ENCODE measurements at places on chromosomes 4 and X.

- no peak for DNase-seq
Observed at GRCh38 chrX:139811942-139812629, 104.1 kb upstream of the MCF2 start.

DNA sequence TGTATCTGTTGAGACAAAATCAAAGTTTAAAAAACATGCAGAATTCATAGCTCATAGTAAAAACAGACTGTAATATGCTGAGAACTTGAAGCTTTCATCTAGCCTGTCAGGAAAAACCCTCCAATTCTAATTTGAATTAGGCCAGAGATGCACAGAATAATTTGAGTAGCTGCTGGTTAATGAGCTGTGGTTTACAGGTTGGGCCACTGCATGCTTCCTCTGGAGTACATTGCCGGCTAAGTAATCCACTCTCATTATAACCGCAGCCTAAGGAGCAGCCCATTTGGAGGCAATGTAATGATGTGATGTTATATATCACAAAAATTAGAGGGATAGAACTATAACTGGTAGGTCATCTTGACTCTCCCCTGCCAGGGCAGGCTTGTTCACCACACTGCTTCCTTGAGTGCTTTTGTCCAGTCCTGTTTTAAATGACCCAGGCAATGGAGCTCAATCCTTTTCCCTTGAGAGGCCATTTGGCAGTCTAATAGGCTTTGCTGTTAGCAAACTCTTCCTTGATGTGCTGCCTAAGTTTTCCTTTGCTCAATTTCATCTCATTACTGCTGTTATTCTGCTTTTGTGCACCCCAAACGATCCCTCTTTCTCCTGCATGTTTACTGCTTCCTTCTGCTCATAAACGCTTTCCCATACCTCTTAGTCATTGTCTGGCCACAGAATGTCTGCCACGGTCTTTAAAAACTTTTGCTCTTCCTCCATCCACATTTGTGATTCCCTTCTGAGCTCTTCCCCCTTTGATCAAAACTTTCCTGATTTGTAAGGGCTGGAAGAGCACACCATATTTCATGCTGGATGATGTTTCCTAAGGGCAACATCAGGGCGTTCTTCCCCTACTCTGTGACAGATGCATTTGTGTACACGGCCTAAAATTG is 230.9 kb downstream of the C4orf33 start:
- no peak for DNase-seq

DNA sequence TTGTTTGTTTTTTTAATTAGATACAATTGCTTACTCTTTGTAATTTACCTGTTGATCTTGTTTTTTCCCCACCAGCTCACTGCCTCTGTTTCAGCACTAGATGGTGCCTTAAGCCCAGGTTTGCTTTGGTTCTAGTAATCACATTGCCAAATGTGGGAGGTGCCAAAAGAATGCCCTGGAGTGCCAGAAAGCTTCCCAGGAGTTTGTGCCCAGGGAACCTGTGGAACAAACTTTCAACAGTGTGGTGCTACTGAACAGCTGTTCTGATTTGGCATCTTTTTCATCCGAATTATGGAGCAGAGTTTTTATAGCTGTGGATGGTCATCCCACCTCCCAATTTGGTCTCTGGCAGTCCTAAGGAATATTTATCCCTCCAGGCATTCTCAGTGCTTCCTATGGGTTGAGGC is 1000.7 kb downstream of the STIM2 start:
- DNase-seq, result no peak

- DNase-seq, result no peak
Observed at GRCh38 chrX:39440799-39441284, 639.6 kb downstream of the MID1IP1 start.

DNA sequence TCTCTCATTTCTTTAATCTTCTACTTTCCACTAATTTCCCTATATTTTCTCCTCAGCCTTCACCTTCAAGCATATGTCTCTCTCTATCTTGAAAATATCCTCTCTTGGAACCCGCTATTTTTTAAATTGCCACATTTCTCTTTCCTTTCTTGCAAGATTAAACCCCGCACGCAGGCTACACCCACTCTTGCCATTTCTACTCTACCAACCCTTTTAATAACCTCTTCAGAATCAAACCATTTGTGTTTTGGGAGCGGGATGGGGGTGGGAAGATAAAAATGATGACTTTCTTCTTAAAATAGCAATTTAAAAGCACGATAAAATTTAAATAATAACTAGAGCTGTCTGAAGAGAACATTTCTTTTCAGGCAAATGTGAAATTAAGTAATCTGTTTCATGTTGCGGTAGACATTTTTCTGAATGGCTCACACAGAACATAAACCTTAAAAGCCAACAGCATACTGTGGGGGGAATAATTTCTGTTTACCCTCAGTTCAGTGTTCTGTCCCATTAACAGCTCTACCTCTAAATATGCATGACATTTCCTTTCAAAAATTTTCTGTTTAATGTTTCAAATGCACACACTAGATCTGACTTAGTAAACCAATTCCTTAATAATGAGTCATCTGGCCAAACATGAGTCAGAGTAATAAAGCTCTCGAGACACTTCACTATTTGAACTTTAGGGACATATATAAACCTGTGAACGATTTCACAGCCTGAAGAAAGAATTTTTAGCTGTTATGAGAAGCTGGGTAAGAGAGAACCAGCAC is 20.5 kb downstream of the ARSJ start:
- DNase-seq, result no peak

- no peak for DNase-seq
Observed at GRCh38 chr4:13980317-13981310, 353.1 kb upstream of the BOD1L1 start.

- no peak for DNase-seq
Observed at GRCh38 chr4:146567396-146567795, 45.7 kb upstream of the SLC10A7 start.

- DNase-seq, result no peak
Observed at GRCh38 chr4:145760176-145760575, 80.2 kb downstream of the C4orf51 start.

DNA sequence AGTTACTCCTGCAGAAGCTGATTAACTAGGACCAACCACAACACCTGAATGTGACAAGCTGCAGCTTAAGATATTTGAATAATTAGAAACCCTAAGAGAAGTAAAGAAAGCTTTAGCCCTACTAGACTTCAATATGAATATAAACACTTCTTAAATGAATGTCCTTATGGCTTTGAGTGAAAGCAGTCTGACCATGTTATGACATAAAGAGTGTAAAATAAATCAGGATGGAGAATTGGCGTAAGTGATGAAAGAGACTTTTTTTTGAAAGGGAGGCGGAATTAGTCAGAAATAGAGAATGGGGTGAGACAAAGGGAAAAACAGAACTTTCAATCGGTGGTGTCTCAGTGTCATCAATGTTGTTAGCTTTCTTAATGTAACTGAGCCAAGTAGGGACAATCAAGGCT is 117.2 kb upstream of the MAGEB16 start:
- no peak for DNase-seq

DNA sequence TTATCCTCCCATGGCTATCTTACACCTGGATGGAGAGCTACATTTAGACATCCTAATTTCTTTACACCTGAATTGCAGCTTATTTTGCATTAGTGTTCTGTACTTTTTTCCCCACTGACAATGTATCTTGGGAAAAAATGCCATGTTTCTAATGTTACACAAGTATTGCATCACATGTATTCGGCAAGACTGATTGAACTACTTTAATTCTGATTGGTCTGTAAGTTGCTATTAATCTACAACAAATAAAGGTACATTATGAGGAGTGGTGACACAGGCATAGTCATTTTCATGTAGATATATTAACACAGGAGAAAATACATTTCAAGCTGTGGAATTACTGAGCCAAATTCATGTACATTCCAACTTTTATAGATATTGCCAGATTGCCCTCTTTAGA is 558.0 kb downstream of the TRIML1 start:
- DNase-seq, result no peak

DNA sequence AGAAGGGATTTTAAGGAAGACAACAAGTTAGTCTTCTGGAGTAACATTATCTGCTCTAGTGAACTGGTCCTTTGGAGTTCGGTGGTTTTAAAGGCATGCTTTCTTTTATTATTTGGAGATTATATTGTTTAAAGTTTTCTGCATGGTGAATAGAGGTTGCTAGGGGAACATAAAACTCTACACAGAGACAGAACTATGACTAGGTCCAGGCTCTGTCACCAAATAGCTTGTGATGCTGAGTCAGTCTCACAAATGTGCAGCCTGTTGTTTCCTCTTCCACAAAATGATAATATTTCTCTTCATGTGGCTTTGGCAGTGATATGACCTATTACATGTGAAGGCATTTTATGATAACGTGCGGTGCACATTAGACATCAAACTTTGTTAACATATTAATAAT is 132.6 kb downstream of the PACRGL start:
- DNase-seq, result no peak

GRCh38 chr4:76028350-76028765 is 5.1 kb upstream of the CXCL10 start:
- DNase-seq, result no peak

DNA sequence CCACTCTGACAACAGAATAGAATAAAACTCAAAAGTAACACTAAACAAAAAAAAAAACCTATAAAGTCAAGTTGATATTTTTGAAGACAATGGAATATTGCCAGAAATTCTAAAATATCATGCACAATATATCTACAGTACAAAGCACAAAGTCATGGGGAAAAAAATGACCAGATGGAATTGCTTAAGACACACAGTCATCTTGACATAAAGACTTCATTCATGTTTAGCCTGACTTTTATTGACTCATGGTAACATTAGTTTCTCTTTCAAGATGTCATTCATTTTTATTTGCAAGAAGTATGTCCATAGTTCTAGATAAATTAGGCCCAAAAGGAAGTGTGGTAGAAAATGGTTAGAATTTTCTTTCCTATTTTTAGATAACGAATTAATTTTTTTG is 259.1 kb downstream of the CAMK2D start:
- no peak for DNase-seq

GRCh38 chr4:2695346-2696060 is 60.6 kb downstream of the TNIP2 start:
- DNase-seq, result no peak

DNA sequence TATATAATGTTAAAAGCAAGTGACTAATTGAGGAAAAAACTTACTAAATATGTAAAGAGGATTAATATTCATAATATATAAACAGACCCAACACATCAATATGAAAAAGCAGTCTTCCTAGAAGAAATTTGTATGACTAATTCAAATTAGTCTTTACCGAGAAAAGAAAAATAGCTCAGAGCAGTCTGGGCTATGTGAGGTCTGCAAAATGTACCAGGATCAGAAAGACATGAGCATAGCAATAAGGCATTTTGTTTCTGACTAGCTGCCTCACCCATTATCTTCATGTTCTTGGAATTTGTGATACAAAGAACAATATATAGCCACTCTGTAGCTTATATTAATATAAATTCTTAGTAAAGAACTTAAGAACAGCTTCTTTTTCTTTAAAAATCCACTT is 13.7 kb upstream of the TMPRSS11B start:
- DNase-seq, result no peak

- no peak for DNase-seq
Observed at GRCh38 chr4:144342949-144343760, 202.6 kb upstream of the GYPA start.

DNA sequence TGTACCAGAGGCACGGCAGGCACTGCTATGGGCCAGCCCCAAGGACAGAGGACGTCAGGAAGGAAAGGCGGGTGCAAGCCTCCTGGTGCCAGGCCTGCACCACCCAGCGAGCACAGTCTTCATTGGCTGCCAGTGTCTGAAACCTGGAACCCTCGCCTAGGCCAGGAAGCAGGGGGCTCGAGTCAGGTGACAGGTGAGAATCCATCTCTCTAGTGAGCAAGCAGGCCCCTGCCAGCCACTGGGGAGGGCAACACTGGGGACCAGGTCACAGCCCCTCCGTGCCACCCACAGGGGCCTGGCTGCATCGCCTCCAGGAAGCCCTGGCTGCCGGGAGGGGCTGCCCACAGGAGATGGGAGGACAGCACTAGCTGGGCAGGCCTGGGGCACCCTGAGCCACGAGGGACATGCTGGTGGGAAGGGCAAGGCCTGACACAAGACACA is 6.9 kb upstream of the HAUS3 start:
- no peak for DNase-seq

GRCh38 chr4:74540193-74540592 is 95.3 kb downstream of the AREG start:
- DNase-seq, result no peak

- no peak for DNase-seq
Observed at GRCh38 chr4:188778905-188779304, 639.7 kb downstream of the TRIML1 start.

- DNase-seq, result no peak
Observed at GRCh38 chr4:96073461-96073860, 233.6 kb downstream of the PDHA2 start.

DNA sequence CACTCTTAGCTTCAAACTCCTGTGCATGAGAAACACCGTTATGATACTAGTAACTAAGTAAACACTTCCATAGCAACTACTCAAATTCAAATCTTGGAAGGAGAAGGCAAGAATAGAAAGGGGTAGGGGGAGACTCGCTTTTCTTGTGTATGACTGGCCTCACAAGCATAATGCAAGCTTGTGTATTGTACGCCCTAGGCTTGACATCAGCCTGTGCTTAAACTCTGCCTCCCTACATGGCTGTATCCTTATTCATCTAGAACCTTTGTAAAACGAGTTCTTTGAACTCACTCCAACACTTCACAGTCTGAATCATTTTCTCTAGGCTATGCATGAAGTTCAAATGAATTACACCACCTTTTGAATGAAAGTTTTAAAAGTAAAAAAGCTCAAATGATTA is 1071.2 kb upstream of the ADGRL3 start:
- no peak for DNase-seq

- no peak for DNase-seq
Observed at GRCh38 chr4:80989921-80990544, 40.5 kb upstream of the BMP3 start.

DNA sequence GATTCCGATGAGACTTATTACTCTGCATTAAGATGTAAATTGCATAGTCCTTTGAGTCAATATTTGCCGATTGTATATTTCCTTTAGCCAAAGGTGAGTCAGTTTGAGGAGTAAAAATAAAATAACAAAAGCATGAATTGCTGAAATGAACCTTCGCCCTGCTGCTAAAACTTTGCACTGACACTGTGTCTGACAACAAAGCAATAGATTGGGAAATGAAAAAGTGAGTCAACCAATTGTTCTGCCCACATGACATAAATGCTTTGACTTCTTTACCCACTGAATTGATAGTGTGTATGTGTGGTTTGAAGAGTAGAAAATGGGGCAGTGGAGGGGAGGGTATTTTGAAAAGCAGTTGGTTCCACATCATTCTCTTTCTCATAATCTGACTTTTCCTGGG is 88.4 kb upstream of the AFF2 start:
- DNase-seq, result no peak

DNA sequence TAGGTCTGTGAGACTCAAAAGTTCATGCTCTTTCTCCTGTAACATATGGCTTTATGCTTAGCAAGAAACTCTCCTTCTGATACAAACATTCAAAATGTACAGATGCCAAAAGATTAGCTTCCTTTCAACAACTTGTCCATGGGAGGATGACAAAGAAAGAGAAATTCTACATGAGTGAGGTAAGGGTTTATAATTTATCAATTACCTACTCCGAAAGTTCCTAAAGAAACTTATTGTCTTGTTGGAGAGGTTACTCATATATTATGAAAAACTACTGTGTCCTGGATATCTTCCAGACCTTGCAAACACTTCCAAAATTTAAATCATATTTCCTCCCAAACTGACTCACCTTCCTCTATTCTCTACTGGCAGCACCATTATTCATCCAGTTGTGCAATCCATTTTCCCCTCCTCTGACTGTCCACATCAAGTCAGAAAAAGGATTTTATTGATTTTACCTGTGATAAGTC is 65.1 kb downstream of the ENPEP start:
- DNase-seq, result no peak

All from activated gamma-delta T cell treated with anti-CD3 and anti-CD28 coated beads, Interleukin-2, amount 50 U/mL, for 16 hours (primary cell).